ENCODE measurements at places on chromosomes 4 and X.

- DNase-seq: no peak
Measured at GRCh38 chr4:967113-968104, 6.0 kb downstream of the DGKQ start.

GRCh38 chr4:138609943-138610350, 367.8 kb upstream of the SLC7A11 start:
- no peak for DNase-seq

DNA sequence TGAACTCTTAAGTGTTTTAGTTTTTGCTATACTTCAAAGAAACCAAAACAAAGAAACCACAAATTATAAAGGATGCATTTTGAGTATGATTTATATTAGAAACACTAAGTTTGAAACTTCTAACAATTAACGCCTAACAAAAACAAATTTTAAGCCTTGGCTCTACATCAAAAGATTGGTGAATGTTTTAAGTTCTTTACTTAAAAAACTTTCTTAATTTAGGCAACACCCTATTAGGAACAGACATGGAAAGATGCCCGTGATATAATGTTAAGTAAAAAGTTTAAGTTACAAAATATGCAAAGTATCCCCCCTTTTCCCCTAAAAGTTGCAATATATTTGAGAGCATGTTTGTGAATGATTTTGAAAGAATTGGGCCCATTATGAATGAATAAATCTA, 21.2 kb downstream of the PROM1 start:
- DNase-seq: no peak

GRCh38 chr4:78784236-78784865, 8.2 kb downstream of the BMP2K start:
- no peak for DNase-seq

DNA sequence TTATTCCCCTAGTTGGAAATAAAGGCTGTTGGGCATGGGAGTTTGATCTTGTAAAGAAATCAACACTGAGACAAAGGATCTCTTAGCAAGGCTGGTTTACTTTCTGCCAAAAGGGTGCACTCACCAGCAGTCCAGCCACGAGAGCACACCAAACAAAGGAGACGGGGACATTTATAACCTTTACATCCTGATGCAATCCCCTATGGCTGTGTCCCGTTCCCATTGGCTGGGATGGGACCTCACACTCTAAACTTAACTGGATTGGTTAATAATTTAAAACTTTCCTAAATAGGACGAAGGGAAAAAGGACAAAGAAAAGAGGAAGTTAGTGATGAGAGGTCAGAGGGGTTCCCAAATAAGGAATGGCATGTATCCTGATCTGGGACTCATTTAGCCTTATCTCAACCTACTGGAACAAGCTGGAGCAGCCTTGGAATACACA, 17.9 kb downstream of the METAP1 start:
- DNase-seq: no peak

- DNase-seq: peak; percentile 73
Measured at GRCh38 chr4:83639849-83640493, 104.1 kb downstream of the GPAT3 start.

GRCh38 chr4:42302348-42302747, 94.9 kb upstream of the SHISA3 start:
- peak; percentile 15 for DNase-seq

DNA sequence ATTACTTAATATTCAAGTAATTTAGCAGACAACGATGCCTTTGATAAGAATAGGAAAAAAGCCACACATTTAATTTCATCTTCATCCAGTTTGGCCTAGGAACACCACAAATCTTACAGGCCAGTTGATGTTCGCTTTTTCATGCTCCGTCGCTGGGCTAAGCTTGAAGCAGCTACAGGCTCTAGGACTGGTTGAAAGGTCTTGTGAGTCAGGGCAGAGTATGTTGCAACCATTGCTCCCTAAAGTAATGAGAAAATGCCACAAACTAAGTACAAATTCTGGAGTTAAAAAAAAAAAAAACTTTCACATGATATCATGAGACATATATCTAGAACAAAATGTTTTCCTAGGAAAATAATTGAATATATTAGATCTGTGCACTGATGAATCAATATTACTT, 123.8 kb downstream of the RPS6KA6 start:
- DNase-seq: no peak

- no peak for DNase-seq
Measured at GRCh38 chr4:84231539-84232055, 267.5 kb downstream of the NKX6-1 start.

DNA sequence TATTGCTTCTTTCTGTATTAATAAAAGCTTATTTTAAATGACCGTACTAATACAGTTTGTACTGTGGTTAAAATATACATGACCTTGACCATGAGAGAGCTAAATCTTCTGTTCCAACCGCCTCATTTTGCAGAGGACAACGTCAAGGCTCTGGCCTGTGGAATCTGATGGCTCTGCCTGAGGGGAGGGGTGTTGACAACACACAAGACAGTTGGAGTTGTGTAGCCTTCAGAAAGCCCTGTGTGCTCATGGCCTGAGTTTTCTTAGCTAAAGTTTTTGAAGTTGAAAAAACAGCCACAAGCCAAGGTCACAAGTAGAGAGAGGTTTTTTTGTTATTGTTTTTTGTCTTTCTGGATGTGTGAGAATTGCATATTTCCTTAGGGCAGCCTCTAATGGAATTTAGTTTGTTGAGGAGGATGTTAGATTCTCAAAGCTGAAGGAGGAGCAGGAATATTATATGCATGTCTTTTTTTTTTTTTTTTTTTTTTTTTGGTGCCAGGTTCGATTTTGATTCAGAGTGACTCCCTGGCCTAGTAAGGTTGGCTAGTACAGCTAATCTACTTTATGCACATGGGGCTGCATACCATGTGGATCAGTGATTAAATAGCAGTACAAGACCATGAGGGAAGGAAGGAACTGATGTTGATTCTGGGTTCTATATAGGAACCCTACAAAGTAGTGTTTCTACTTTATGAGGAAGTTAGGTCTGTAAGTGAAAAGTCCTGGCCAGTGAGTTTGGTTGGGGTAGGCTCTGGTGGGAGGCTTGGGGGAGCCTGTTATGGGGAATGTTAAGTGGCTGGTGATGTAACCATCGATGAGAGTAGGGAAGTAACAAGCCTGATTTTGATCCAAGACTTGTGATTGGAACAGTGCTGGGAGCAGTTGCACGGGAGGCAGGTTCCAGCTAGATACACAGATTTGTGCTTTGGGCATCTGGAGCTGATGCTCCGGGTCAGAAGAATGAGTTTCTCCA, 20.3 kb downstream of the SMS start:
- no peak for DNase-seq

DNA sequence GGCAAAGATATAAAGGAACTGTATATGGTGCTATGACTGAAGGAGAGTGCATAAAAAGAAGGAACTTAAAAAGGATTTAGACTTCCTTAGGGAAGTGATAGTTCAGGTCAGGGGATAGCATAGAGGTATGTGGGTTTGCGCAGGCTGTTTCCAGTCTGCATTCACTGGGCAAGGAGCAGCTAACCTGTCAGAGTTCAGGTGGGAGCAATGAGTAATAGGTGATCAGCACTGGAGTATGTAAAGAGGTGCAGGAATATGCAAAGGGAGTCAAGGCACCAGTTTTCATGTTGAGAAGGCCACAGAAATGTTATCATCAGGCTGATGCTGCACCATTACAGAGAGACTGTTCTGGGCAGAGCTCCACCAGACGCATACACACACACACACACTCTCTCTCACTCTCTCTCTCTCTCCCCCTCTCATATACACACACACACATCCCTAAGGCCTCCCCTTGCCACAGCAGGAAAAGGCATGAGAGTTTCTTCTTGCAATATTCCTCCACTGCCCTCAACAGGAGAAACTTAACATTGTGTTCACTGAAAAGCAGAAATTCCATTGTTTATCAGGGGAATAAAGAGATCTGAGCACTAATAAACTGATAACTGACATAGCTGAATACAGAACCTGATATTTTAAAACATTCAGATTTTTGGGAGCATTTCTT, 256.4 kb upstream of the GRID2 start:
- no peak for DNase-seq

DNA sequence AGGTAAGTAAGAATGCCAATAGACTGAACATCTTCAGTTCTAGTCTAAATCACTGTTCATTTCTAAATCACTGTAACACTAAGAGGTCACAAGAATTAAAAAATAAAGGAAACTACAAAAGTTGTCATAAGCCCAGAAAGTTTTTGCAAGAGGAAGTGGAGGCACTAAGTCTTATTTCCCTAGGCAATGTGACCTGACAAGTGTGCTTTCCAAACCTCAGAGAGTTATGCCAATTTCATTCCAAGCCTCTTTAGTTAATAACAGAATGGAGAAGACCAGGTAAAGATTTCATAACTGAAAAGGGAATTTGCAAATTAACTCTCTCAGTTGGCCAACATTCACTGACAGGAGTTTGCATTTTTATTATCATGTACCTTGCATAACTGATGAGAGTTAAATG, 40.5 kb downstream of the BBS12 start:
- no peak for DNase-seq

DNA sequence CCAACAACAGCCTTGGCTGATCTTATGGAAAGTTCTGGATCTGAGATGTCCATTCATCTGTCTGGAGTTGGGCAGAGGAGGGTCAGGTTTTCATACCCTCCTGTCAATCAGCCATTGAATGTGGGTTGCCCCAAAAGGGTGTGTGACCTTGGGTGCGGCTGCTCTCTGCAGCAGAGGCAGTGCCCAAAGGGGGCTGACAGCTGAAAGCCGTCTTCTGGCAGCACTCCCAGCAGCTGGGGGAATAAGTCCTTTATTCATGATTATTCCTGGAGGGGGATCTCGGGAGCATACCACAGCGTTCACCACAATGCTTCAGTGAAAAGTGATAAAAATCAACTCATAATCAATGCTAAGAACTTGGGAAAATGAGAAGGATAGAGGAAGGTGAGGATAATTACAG, 54.7 kb downstream of the OTC start:
- DNase-seq: no peak

- no peak for DNase-seq
Measured at GRCh38 chr4:114384629-114385028, 214.0 kb upstream of the UGT8 start.

GRCh38 chr4:107835406-107835805, 10.7 kb downstream of the SGMS2 start:
- no peak for DNase-seq

DNA sequence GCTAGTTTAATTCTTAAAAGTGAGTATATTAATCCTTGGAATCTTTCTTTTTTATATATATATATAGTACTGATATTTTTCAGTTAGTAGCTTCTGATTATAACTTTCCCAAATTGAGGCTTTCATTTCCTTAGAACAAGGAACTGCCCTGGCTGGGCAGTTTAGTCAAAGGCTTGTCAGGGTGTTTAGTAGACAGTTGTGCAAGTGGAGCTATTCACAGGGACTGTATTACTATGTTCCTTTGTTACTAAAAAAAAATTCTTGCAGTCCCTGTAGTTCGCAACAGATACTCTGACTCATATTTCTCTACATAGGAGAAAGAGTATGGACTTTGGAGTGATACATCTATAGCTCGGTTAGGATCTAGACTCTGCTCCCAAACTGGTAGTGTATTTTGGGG, 20.8 kb downstream of the USO1 start:
- no peak for DNase-seq

- no peak for DNase-seq
Measured at GRCh38 chr4:42750091-42750490, 93.2 kb upstream of the ATP8A1 start.

All from neuronal stem cell (in vitro differentiated cells).